Smooth muscle cell of the umbilical artery (primary cell): ENCODE measurements at places on chromosomes 13 and 19. TPM values are rescaled to one million over a fixed set of nuclear protein-coding genes. Genes with fewer than 3 reads are reported as not detected.

The ZNF20 gene
- 5.6 and 5.9 TPM in 2 replicates for total RNA-seq

The LRRC8E gene
- total RNA-seq: 5.9 TPM in 2 replicates

The KLK15 gene
- not detected in 2 replicates for total RNA-seq

The PCSK4 gene
- 1.2 and 1.7 TPM in 2 replicates for total RNA-seq

The ETHE1 gene
- total RNA-seq: 49.8 and 63.5 TPM in 2 replicates

The CERS1 gene
- total RNA-seq: 2.3 and 2.7 TPM in 2 replicates

The ELL gene
- 13.1 and 14.3 TPM in 2 replicates for total RNA-seq

The ZNF93 gene
- total RNA-seq: 7.1 and 10.7 TPM in 2 replicates

The STARD13 gene
- 21.1 and 25.1 TPM in 2 replicates for total RNA-seq

The ABHD8 gene
- 11.6 and 14.0 TPM in 2 replicates for total RNA-seq

The GNG7 gene
- 0.09 and 0.30 TPM in 2 replicates for total RNA-seq

The CYP4F8 gene
- not detected in 2 replicates for total RNA-seq
